ENCODE measurements at places on chromosomes 12 and 14.

DNA sequence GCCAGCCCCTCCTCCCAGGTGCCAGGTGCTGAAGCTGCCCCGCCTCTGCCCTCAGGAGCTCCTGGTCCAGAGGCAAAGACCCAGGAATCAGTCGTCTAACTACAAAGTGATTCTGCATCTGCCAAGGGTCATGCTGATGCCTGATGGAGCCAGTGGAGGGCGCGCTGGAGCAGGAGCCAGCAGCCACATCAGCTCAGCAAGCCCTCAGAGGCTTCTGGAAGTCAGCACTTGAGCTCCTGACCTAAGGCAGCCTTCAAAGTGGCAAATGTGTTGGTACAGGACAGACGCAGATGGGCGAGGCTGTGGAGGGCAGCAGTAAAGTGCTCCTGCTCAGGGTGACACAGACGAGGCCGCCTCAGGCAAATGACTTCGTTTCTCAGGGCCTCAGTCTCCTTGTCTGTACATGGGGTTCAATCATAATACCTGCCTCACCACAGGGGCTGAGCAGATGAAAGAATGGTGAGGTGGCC is 10.9 kb downstream of the C12orf43 start:
- peak; percentile 50 for DNase-seq

- peak; percentile 49 for DNase-seq
Measured at GRCh38 chr12:64714551-64714968, 44.6 kb downstream of the GNS start.

DNA sequence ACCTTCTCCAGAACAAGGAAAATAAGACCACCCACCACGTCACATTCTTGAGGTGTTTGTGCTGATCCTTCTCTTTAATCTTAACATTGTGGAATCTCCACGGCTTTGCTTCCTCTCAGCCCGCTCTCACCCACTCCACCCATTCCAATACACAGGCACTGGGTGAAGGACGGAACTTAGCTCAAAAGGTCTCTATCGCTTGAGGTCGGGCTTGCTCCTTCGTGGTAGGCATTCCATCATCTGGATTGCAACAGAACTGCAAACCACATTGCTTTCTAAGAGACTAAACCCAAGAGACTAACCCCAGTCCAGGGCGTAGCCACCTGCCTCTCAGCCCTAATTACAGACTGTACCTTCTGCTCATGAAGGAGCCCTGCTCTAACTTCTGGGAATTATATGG is 24.0 kb upstream of the MDM2 start:
- DNase-seq: no peak

GRCh38 chr12:51118706-51119105 is 35.3 kb upstream of the CSRNP2 start:
- DNase-seq: no peak

DNA sequence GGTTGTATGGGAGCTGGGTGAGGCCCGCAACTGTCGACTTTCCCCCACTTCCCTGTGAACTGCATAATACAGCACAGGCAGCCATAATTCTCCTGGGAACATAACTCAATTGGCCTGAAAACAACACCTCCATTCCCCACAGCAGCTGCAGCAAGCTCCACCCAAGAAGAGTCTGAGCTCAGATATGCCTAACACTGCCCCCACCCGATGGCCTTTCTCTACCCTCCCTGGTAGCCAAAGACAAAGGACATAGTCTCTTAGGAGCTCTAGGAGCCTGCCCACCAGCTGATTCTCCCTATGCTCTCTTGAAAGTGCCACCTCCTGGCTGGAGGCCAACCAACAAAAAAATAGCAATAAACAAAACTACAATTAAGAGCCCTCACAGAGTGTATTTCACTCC is 542.7 kb upstream of the LMO3 start:
- DNase-seq: no peak

DNA sequence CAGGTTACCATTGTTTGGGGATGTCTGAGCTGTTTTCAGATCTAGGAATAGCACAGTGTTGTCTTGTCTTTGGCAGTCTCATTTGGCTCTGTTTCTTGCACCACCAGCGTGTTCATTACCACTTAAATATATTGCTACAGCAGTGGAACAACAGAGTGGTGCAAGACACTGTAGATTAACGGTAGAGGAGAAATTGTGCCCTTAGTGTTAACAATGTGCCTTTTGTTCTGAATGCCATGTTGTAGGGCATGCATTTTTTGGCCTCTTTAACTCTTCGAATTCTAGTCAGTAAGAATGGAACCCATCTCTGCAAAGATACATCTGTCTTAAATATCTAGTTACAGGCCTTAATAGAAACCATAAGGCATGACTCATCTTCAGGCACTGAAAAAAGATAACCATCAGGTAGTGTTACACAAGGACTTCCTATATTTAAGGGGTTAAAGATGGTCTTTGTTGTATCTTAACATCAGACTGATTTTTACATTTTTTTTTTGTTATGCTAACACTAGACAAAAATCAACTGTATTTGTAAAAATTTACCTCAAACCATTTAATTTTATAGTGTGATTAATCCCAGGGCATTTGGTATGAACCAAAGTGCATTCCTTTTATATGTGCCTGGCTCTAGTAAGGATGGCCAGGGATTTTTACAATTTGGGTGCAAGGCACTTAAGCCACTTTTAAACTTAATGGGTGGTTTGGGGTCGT is 12.9 kb downstream of the DYRK2 start:
- no peak for DNase-seq

GRCh38 chr14:67951529-67952135 is 132.1 kb downstream of the RAD51B start:
- DNase-seq: no peak

- no peak for DNase-seq
Measured at GRCh38 chr12:113149361-113150150, at the start of gene CFAP73. Gene CFAP73 (plus strand): TSS chr12:113149724. CDS start chr12:113149858, 134 bp downstream.
